ENCODE measurements at places on chromosomes 1 and 21.

DNA sequence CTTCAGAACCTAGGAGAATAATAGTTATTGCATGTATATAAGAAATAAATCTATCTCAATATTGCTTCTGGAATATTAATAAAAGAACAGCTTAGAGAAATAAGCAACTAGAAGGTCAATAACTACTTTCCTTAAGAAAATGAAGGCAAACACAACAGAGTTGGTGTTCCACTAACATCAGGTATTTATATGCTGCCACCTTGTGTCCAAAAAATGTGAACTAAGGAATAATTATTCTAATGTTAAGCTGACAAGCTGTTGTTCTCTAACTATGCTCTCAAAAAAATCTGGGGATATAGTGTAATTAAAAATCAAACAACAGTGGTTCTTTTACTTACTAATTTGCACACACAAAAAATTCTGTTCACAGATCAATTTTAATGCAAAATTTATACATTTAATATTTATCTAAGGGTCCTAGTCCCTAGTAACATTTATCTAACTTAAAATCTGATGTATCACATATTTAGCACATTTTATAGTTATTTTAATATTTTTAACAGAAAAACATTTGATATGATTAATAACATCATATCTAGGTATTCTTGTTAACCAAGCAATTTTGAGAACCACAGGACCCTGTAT lies 39.6 kb downstream of the UCHL5 start:
- no peak overlapping the region for H3K27ac ChIP-seq
- H3K4me1 ChIP-seq: no peaks in the 10 kb centered on the region
- DNase-seq: peak; percentile 73
- no peak overlapping the region for H3K4me3 ChIP-seq
- peaks cover 22% of the 10 kb centered on the region for H3K36me3 ChIP-seq
- no peaks in the 10 kb centered on the region for H3K27me3 ChIP-seq

- H3K27ac ChIP-seq: no peak overlapping the region
- H3K36me3 ChIP-seq: no peaks in the 10 kb centered on the region
- peaks cover 6% of the 10 kb centered on the region for H3K4me1 ChIP-seq
- peaks cover 4% of the 10 kb centered on the region for H3K27me3 ChIP-seq
These were observed 4.8 kb upstream of the MDM4 start for GRCh38 chr1:204511366-204511765.

DNA sequence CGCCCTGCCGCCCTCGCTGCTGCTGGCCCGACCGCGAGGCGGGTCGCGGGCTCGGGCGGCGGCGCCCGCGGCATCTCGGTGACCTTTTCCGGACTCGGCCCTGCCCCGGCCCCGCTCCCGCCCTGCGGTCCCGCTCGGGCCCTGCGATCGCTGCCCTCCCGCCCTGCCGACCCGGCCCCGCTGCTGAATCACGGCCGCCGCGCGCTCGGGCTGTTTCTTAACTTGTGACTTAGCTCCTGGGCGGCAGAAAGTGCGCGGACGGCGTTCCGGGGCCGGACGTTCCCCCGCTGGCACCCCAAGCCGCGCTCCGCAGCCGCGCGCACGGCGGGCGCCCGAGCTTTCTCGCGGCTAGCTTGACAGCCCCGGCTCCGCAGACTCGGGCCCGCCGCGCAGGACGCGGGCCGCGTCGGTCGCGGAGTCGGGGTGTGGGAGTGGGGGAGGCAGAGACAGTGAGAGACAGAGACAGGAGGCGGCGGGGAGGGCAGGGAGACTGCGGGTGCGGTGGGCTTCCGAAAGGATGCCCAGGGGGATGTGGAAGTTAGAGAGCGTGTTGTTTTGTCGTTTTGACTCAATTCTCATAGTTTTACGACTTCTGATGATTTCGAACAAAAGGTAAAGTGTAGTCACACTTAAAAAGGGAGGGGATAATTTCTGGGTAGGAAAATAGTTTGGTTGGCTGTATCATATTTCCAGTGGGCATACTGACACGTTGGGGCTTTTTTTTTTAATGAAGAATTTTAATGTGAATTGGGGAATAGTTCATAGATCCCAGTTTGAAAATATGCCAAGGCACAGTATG lies 49.8 kb downstream of the PRDM2 start:
- peak overlapping the region; percentile 81 for H3K27ac ChIP-seq
- H3K4me3 ChIP-seq: peak overlapping the region; percentile 90
- H3K4me1 ChIP-seq: peaks cover 18% of the 10 kb centered on the region
- H3K36me3 ChIP-seq: no peaks in the 10 kb centered on the region
- peak; percentile 51 for DNase-seq
- H3K27me3 ChIP-seq: no peaks in the 10 kb centered on the region

DNA sequence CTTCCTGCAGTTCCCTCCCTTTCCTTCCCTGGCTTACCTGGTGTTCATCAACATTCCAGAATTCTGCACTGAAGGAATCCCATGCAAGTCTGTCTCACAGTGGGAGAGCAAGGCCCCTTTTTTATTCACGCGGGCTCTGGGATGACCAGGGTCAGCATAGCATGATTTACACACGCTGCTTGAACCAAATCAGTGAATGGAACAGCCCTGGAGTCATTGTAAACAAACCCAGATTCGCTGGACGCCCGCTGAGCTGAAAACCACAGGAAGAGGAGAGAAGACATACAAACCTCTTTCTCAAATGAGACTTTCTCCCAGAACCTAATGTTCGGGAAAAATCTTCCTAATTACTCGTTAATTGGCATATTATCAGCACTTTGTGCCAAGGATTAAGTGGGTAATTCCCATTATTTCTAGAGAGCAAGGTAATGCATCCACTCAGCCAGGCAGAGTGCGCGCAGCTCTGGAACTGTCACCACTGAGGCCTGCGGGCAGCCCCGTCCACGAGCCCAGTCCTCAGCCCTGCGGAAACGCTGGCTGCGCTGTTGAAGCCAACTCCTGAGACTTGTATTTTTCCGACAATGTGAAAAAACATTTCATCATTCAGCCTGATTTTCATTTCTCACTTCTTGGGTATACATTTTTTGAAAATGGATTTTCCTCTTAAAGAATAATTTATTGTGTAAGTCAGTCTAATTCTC lies 140.0 kb downstream of the ETS2 start:
- no peak overlapping the region for H3K27ac ChIP-seq
- no peak for DNase-seq
- no peaks in the 10 kb centered on the region for H3K4me1 ChIP-seq
- no peak overlapping the region for H3K4me3 ChIP-seq
- H3K27me3 ChIP-seq: no peaks in the 10 kb centered on the region
- H3K36me3 ChIP-seq: no peaks in the 10 kb centered on the region

- no peak for DNase-seq
- H3K36me3 ChIP-seq: no peaks in the 10 kb centered on the region
- H3K27ac ChIP-seq: peak overlapping the region; percentile 80
- H3K4me3 ChIP-seq: peak overlapping the region; percentile 27
- H3K4me1 ChIP-seq: peaks cover 88% of the 10 kb centered on the region
These were observed 32.4 kb downstream of the RGS5 start for GRCh38 chr1:163170331-163170730.

GRCh38 chr1:168330285-168330684 lies 49.6 kb downstream of the TBX19 start:
- no peaks in the 10 kb centered on the region for H3K27me3 ChIP-seq
- no peaks in the 10 kb centered on the region for H3K4me1 ChIP-seq
- no peak overlapping the region for H3K4me3 ChIP-seq
- no peaks in the 10 kb centered on the region for H3K36me3 ChIP-seq

DNA sequence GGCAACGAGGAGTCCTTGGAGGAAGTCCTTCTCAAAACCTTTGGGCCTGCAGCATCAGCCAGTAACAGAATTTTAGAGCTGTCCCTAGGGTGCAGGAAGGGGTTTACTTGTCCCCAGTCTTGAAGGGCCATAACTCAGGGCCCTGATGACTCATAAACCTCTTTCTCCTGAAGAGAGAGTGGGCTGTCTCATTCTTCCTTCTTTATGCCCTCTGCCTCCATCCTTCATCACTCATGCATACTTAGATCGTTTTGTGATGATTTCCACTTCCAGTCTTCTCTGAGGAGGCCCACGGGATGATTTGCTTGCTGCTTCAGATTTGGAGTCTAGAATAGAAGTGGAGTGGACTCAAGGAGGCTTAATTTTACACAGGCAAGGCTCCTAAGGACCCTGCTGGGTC lies 60.2 kb downstream of the NDUFS5 start:
- H3K4me3 ChIP-seq: no peak overlapping the region
- H3K36me3 ChIP-seq: no peaks in the 10 kb centered on the region
- peak; percentile 54 for DNase-seq
- peaks cover 13% of the 10 kb centered on the region for H3K4me1 ChIP-seq

DNA sequence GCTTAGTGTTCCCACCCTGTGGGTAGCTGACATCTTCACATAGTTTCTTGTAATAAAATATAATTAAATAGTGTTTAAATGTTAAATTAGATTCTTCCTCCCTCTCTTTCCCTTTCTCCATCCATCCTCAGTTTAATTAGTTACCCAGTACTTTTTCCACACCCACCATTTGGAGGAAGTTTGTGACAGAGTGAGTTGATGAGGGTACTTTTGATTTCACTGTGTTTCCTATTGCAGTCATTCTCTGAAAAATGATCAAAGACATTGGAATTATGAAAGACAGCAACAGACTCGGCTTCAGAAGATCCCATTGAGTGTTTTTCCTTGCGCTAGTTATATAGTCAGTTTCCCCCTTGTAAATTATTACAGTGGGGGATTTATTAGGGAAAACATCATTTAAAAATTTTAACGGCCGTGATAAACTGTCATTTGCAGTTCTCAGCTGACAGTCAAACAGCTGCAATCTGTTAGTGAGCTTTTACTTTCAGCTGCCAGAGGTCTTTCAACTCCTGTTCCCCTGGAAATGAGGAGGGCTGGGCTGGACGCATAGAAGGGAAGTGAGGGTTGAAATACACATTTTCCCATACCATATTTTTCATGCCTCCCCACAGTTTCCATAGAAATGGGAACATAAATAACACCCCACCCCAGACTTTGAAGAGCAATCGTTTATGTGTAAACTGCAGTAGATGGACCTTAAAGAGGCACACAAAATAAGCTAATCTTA lies 61.3 kb upstream of the CACYBP start:
- H3K27me3 ChIP-seq: no peaks in the 10 kb centered on the region
- no peak for DNase-seq
- no peaks in the 10 kb centered on the region for H3K4me1 ChIP-seq

GRCh38 chr1:109893532-109894171 lies 17.0 kb upstream of the CSF1 start:
- no peak for DNase-seq
- no peaks in the 10 kb centered on the region for H3K36me3 ChIP-seq
- H3K27me3 ChIP-seq: no peaks in the 10 kb centered on the region
- no peaks in the 10 kb centered on the region for H3K4me1 ChIP-seq

GRCh38 chr1:65063025-65063424 lies 85.0 kb upstream of the AK4 start:
- H3K4me1 ChIP-seq: peaks cover 38% of the 10 kb centered on the region
- H3K27ac ChIP-seq: no peak overlapping the region
- DNase-seq: no peak
- peaks cover 1% of the 10 kb centered on the region for H3K36me3 ChIP-seq
- no peak overlapping the region for H3K4me3 ChIP-seq

DNA sequence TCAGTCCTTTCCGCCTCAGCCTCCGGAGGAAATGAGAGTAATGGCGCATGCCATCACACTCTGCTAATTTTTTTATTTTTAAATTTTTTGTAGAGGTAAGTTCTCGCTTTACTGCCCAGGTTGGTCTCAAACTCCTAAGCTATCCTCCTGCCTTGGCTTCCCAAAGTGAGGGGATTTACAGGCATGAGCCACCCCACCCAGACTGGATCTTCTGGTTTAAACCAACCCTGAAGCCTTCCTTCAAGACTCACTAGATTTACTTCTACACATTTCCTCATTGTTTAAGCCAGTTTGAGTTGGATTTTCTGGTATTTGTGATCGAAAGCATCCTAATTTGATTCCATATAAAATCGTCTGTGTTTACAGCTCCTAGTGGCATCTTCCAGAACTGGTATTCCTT lies 23.1 kb upstream of the SCAF4 start:
- no peaks in the 10 kb centered on the region for H3K36me3 ChIP-seq
- no peaks in the 10 kb centered on the region for H3K27me3 ChIP-seq
- H3K4me1 ChIP-seq: no peaks in the 10 kb centered on the region
- DNase-seq: no peak

GRCh38 chr1:165912638-165913037 lies 85.2 kb downstream of the UCK2 start:
- no peak overlapping the region for H3K4me3 ChIP-seq
- no peaks in the 10 kb centered on the region for H3K4me1 ChIP-seq
- H3K27ac ChIP-seq: no peak overlapping the region
- no peak for DNase-seq
- H3K27me3 ChIP-seq: no peaks in the 10 kb centered on the region

- peaks cover 14% of the 10 kb centered on the region for H3K4me1 ChIP-seq
- no peaks in the 10 kb centered on the region for H3K36me3 ChIP-seq
- DNase-seq: no peak
- H3K27me3 ChIP-seq: no peaks in the 10 kb centered on the region
- no peak overlapping the region for H3K4me3 ChIP-seq
- no peak overlapping the region for H3K27ac ChIP-seq
These were observed 26.6 kb downstream of the SMAP2 start for GRCh38 chr1:40399984-40400704.

DNA sequence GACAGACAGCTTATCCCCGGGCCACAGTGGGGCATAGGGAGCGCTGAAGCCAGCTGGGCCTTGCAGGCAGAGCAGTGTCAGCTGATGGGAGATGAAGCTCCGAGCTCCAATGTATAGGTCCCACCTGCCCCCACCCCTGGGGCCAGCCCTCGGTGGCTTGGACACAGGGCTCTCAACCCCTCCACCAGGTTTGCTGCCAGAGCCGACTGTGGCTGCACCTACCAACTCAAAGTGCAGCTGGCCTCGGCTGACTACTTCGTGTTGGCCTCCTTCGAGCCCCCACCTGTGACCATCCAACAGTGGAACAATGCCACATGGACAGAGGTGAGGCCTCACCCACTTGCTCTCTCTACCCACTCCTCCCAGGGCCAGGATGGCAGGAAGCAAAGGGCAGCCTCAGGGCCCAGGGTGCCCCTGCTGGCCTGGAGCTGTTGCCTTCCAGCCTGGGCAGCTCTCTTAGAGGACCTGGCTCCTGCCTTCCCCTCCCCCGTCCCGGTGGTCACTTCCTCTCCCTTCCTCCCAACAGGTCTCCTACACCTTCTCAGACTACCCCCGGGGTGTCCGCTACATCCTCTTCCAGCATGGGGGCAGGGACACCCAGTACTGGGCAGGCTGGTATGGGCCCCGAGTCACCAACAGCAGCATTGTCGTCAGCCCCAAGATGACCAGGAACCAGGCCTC lies 7.7 kb downstream of the MAD2L2 start:
- peaks cover 43% of the 10 kb centered on the region for H3K36me3 ChIP-seq
- H3K27ac ChIP-seq: no peak overlapping the region
- DNase-seq: no peak
- H3K4me3 ChIP-seq: no peak overlapping the region

DNA sequence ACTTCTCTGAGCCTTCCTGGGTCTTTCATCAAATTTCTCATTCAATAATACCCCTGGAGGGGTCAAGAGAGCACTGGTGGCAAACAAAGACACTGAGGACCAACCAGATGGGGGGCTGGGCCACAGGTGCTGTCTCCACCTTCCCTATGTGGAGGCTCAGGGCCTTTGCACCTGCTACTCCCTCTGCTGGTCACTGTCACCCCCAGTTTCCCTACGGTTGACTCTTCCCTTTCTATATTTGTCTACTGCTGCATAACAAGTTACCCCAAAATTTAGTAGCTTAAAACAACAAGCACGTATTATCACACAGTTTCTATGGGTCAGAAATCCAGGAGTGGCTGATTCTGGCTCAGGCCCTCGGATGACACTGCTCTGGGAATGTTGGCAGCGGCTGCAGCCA lies 138.8 kb upstream of the RUNX3 start:
- no peaks in the 10 kb centered on the region for H3K4me1 ChIP-seq
- no peak overlapping the region for H3K27ac ChIP-seq
- H3K27me3 ChIP-seq: no peaks in the 10 kb centered on the region
- H3K4me3 ChIP-seq: no peak overlapping the region
- DNase-seq: no peak
- no peaks in the 10 kb centered on the region for H3K36me3 ChIP-seq

- peaks cover 34% of the 10 kb centered on the region for H3K4me1 ChIP-seq
- no peaks in the 10 kb centered on the region for H3K27me3 ChIP-seq
- peak overlapping the region; percentile 95 for H3K27ac ChIP-seq
- H3K36me3 ChIP-seq: no peaks in the 10 kb centered on the region
- DNase-seq: no peak
These were observed 300 bp downstream of the USP24 start for GRCh38 chr1:55214934-55215193.

All from A673 (cell line).